Dermis lymphatic vessel endothelial cell (primary cell): ENCODE measurements at places on chromosomes 7 and 10. TPM values are rescaled to one million over a fixed set of nuclear protein-coding genes. Genes with fewer than 3 reads are reported as not detected.

ENKUR gene
- 0.22 and 0.60 TPM in 2 replicates for total RNA-seq

CLEC2L gene
- total RNA-seq: not detected in 2 replicates

HABP2 gene
- total RNA-seq: 0.09 and 0.22 TPM in 2 replicates

ELFN1 gene
- 0.22 and 0.77 TPM in 2 replicates for total RNA-seq

SMURF1 gene
- 13.3 and 13.6 TPM in 2 replicates for total RNA-seq
